ENCODE measurements at places on chromosomes 5 and 9.

DNA sequence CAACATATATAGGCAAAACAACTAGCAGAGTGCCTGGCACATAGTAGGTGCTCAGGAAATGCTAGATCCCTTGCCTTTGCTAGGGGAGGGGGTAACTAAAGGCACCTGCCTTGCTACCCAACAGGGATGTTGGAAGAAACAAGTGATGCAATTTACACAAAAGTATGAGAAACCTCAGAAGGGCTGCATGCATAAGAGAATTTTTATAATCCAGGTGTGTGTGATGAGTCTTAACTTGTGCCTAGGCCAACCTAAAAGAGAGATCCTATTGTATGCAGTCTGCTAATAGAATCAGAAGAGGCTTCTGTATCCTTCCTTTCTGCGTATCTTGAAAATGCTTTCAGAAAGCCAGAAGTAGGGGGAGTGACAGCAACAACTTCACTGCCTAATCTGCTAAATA is 135.9 kb downstream of the SLIT3 start:
- no peak for DNase-seq

GRCh38 chr9:90127923-90128322 is 514.7 kb downstream of the DIRAS2 start:
- DNase-seq = no peak

- DNase-seq = peak; percentile 74
Observed at GRCh38 chr5:136054142-136055019, 25.6 kb downstream of the TGFBI start.

GRCh38 chr5:90689064-90689463 is 130.5 kb downstream of the ADGRV1 start:
- DNase-seq = no peak

DNA sequence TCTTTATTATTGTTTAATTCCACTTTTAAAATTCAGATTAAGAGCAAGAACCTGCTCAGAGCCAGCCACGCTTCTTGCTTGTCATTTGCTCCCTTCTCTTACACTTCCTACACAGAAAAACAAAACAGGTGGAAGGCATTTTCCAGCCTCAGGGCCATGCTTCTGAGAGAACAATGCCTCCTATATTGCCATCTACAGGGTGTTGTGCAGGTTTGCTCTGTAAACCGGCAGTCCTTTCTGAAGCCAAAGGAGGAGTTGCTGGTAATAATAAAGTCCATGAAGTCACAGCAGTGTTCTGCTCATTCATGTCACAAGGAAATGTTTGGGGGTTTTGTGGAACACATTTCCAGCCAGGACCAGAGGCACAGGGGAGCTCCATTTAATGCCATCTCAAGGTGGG is 16.1 kb upstream of the PRLR start:
- no peak for DNase-seq

DNA sequence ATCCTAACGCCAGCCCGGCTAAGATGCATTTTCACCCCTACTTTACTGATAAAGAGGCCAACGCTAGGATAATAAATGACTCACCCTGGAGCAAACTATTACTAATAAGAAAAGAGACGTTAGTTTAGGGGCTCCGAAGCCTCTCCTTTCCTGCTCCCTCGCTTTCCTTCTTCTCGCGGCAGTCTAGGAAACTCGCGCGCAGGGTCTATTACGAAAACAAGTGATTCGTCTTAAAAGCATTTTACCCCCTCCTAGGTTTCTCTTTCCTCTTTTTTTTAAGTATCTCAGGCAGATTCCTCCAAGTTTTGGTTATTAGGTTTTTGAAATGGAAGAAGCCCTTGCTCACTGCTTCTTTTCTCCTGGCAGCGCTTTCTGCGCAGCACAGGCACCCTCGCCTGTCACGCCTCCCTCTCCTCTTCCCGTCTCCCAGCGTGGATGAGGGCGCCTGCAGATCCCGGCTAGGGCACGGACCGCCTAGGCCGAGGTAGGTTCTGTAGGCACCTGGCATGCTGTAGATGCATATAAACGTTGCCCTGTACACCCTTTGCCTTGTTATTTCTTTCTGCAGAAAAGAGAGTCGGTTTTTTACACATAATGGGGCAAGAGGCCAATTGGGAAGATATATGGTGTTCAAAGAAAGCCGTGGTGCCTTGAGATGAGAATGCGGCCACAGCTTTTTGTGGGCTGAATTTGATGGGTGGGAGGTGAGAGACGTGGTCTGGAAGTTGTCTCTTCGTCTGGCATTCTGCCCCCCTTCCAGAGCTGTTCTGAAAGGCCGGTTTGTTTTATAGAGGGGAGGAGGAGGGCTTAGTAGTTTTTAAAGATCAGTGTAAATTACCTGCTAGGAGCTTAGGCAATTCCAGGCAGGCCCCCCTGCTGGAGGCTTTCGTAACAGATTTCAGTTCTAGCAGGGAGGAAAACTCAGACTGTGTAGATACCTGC is 983 bp downstream of the GCNT1 start:
- no peak for DNase-seq

- no peak for DNase-seq
Observed at GRCh38 chr5:173742432-173742816, 126.0 kb upstream of the BOD1 start.

- no peak for DNase-seq
Observed at GRCh38 chr9:27591093-27591492, 17.8 kb upstream of the C9orf72 start.

DNA sequence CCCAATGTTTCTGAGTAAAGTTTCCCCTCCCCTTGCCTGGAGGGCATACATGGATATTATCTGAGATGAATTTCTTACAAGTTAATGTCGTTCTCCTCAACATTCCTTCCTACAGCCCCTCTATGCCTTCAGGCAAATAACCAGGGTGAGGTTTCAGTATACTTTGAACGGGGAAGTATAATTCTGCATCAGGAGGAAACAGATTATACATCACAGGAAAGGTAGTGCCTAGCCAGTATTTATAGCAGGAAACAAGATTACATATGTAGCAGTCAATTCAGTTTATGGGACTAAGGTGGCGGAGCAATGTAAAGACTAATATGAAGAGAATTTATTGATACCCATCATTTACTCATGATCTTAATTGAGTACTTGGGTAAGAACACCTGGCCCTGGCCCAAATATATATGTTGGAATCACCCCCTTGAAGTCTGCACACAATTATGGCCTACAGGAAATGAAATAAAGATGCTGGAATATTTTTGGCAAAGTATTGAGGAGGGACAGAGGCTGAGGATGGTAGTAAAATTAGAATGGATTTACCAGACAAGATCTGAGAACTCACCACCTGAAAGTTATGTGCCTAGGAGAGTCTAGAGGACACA is 661.1 kb downstream of the PTPRD start:
- no peak for DNase-seq

- DNase-seq = no peak
Observed at GRCh38 chr5:97980291-97980690, 793.2 kb upstream of the RGMB start.

DNA sequence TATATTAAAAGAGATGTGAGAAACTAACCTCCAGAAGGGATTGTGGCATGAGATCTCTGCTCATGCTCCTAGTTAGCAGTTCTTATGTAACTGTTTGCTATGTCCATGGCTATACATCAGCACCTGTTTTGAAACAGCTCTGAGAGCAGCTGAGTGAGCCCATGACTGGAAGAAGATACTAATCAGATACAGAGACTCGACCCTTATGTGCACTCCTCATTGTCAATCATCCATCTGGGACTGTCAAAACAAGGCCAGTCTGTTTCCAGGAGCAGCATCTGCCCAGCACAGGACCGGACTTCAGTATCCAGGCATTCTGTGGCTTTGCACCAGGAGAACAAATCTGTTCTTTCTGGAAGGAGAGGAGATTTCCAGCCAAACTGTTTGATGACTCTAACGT is 77.7 kb downstream of the EFNA5 start:
- DNase-seq = no peak

DNA sequence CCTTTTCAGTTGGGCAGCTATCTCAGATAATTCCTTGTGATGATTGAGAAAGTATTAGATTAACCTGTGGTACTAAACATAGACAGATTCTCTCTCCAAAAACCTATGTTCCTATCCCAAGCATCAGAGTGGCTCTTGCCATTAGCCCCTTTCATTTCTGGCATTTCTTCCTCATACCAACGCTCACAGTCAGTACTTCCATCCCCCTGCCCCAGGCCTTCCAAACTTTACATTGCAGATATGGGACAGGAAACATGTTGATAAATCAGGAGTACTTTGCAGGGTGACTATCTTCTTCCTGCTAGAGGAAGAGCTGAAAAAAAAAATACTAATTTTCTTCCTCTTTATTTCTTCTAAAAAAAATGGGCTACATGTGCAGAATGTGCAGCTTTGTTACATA is 442.6 kb upstream of the RGMB start:
- DNase-seq = no peak

- peak; percentile 14 for DNase-seq
Observed at GRCh38 chr5:44809215-44809955, 638 bp downstream of the MRPS30 start.

GRCh38 chr9:107712390-107712789 is 222.8 kb upstream of the KLF4 start:
- DNase-seq = no peak

DNA sequence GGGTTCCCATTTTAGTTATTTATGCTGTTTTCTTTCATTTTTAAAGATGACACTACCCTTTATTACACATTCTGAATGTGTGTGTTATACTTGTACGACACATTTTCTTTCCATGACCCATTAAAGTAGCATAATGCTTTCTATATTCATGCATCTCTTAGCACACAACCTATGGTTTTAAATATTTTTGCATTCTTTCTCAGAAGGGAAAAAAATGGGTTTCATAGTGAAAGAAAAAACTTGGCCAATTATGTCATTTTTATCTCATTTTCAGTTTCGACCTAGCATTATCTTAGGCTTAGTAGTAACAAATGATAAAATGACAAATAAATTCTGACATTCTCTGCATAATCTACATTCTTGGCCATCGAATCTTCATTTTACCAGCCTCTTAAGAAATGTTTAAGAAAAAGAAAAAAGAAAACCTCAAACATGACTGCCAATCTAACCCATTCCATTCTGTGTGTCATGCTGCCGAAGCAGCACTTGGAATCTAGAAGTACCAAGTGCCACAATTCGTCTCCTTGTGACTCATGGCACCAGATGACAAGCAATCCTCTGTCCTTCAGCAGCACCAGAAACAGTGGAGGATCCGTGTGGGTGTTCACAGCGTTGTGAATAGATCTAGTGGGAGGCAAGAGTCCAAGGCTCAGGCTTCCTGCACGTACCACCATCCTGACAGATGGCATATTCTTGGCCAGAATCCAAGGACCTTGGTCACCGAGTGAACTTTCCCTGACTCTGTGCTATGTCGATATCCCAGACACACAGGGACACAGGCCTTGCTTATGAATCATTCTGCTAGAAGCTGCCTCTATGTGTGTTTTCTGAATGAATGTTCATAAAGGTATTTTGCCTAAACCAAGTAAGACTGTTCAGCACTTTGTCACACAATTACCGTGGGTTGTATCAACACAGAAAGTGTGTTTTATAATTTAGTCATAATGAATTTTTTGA is 502.7 kb downstream of the NR2F1-AS1 start:
- DNase-seq = peak; percentile 95

- no peak for DNase-seq
Observed at GRCh38 chr5:17340379-17340778, 122.9 kb downstream of the BASP1 start.

DNA sequence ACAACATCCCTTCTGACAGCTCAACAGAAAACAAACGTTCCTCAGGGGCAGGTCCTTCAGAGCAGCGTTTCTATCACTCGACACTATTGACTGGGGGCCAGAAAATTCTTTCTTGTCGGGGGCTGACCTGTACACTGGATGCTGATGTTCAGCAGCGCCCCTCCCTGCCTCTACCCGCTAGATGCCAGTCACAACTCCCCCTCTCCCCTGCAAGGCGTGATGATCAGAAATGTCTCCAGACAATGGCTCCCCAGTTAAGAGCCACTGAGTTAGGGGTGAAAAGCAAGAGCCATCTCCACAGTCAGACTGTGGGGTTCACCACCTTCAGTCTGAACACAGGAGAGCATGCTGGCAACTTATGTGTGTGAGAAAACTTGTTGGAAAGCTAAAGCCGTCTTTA is 39.8 kb downstream of the SERINC5 start:
- DNase-seq = no peak

DNA sequence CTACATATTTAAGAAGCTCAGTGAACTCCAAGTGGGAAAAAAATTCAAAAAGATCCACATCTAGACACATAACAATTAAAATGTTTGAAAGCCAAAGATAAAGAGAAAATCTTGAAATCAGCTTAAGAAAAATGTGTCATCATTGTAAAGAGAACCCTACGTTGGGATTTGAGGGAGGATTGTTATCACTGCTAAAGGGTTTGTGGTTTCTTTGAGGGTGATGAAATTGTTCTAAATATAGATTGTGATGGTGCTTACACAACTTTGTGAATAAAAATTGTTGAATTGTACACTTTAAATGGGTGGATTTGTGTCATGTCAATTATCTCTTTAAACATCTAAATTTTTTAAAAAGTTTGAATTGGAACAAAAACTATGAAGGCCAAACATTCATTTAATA is 92.2 kb upstream of the ADAMTS19 start:
- no peak for DNase-seq

- no peak for DNase-seq
Observed at GRCh38 chr9:346111-346571, 131.5 kb downstream of the DOCK8 start.

GRCh38 chr5:83510260-83510659 is 38.7 kb downstream of the VCAN start:
- DNase-seq = no peak

- DNase-seq = peak; percentile 26
Observed at GRCh38 chr5:84603568-84604185, 219.0 kb upstream of the EDIL3 start.

DNA sequence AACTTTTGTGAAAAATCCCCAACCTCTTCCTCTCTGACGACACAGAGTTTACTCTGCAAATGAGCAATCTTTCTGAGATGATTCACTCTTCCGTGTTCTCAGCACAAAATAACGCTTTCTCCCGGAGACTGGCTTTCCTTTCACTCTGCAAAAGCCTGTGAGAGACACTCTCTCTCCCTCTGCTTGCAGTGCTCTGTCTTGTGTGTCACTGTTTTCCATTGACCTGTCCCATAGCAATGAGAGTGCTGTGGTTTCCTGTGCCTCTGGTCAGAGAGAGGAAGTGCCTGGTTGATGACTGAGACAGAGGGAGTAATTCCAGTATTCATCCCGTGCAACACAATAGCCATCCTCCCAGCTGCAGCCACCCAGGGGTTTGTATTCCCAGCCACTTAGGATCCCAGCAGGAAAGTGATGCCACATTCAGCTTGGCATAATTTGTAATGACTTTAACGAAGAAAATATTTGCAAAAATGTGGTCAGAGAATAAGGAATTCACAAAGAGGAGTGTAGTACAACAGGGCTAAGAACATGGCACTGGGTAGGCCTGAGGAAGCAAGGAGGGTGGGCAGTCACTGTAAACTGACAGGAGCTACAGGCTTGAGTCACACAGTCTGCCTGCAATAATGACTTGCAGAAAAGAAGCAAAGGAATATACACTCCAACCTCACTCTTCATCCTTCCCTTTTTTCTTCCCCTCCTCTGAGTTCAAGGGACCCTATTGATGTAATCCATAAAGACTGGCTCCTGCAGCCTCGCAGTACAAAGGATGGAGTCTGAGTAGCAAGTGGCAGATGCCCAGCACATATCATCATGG is 463.5 kb upstream of the RGMB start:
- DNase-seq = peak; percentile 98
